ENCODE measurements at places on chromosomes 16 and 17.

DNA sequence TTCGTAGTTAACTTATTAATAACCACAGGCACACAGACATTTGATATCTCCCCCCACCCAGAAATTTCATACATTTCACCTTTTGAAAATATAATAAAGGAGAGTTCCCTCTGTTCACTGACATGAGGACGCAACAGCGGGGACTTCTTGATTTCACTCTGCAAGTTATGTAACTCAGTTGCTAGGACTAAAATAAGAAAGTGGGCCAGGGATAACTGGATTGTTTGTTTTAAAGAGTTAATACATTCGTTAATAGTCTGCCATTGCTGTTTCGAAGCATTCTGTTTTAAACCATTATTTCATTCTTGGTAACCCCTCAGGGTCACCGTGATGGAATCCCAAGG, 1.2 kb downstream of the RHOT1 start:
- no peak for DNase-seq

GRCh38 chr17:78828470-78829185, 12.0 kb downstream of the USP36 start:
- DNase-seq, result no peak

GRCh38 chr16:27650073-27650701, 100.2 kb downstream of the KATNIP start:
- no peak for DNase-seq

GRCh38 chr16:81531419-81531821, 86.8 kb downstream of the CMIP start:
- DNase-seq, result no peak

GRCh38 chr16:89143201-89143741, 28.3 kb upstream of the CDH15 start:
- DNase-seq, result no peak

DNA sequence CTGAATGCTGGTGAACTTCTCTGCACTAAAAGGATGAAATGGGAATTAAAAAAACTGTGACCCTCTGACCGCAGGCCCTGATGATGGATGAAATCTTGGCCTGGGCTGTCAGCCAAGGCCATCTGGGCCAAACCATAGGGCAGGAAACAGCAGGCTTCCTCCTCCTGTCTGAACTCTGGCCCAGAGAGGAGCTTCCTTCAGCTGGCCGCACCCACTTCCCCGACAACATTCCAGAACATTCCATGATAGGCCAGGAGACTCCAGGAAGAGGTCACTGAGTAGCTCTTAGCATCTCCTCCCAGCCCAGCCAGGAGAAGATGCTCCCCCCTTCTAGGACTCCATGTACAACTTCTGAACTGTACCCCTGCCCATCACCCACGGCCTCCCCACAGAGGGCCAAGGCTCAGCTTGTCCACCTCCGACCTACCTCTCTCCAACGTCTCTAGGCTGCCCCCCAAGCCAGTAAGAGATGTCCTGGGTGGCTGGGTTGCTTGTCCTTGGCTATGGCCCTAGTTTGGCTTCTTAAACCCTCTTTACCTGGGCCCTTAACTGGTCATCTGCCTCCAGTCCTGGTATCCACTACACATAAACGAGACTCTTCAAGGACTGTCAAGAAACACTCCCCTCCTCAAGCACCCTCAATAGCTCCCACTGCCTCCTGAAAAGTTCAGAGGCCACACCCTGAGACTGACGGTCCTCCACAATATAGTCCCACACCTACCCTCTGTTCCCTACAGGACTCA, 1.7 kb downstream of the RPH3AL start:
- peak; percentile 45 for DNase-seq

GRCh38 chr16:50664270-50664669, 16.8 kb downstream of the SNX20 start:
- no peak for DNase-seq

GRCh38 chr16:50188619-50189136, 35.6 kb downstream of the TENT4B start:
- no peak for DNase-seq

GRCh38 chr17:50890675-50891516, 24.7 kb upstream of the TOB1 start:
- no peak for DNase-seq

DNA sequence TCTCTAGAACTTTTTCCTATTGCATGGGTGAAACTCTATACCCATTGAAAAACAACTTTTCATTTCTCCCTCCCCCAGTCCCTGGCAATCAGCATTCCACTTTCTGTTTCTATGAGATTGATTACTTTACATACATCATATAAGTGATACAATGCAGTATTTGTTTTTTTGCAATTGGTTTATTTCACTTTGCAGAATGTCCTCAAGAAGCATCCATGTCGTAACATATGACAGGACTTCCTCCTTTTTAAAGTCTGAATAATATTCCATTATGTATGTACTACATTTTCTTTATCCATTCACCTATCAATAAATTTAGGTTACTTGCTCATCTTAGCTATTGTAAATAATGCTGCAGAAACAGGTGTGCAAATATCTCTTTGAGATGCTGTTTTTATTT, 8.8 kb downstream of the IL21R start:
- DNase-seq, result no peak

GRCh38 chr16:84347161-84347560, 21.2 kb upstream of the ATP2C2 start:
- no peak for DNase-seq

DNA sequence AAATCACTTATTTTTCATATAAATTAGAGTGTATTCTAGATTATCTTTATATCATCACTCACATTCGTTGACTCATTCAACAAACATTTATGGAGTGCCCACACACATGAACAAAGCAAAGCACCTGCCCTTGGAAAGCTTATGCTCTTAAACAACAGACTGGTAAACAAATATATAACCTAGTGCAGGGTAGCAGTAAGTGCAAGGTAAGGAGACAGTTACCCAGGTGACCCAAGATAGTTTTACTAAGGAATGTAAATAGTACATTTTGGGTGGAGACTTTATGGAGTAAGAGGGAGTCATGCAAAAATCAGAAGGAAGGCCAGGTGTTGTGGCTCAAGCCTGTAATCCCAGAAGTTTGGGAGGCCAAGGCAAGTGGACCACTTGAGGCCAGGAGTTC, 40.4 kb upstream of the HELZ start:
- DNase-seq, result no peak

GRCh38 chr17:82052638-82053059, 951 bp downstream of the GPS1 start:
- DNase-seq, result no peak

DNA sequence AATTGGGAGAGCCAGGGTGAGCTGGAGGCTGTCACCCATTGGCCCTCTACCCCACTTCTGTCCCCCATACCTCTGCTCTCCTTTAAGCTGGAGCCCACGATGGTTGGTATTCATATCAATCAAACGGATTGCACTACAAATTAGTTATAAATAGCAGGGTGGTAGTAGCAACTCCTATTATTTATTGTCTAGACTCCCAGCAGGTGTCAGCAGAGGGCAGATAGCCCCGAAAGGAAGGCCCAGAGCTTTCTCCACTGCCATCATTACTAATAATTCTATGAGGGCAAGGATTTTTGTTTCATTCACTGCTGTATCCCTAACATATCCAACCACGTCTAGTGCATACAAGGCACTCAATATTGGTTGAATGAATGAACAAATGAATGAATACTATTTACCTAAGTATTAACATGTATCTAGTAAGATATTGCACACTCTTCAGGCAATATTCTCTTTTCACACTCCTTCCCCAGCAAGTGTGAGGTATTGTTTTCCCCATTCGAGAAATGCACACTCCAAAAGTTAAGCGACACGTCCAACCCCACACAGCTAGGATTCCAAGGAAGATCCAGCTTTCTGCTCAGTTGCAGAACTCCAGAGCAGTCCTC, 6.3 kb downstream of the C17orf50 start:
- DNase-seq, result no peak

DNA sequence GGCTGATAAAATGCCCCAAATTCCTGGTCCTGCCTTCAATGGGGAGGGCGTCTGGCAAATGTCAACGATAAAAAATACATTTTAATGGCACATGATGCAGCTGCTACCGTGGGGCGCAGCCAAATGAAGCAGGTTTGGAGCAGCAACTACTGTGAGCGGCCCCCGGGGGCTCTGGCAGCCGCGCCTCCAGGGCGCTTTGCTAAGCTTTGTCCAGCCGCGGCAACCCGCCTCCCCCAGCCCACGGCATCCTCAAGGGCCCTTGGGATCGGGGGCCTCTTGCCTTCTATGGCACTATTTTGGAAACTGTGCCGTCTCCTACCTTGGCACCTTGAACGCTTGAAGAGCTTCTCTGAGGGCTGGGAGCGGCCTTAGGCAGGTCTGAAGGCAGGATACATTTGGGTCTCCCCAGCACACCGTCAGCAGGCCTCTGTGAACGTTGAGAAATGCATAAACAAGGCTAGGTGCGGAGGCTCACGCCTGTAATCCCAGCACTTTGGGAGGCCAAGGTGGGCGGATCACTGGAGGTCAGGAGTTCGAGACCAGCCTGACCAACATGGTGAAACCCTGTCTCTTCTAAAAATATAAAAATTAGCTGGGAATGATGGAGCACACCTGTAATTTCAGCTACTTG, 25.1 kb downstream of the TBX4 start:
- DNase-seq, result no peak

GRCh38 chr16:72588551-72588950, 416.6 kb upstream of the PMFBP1 start:
- no peak for DNase-seq

- DNase-seq, result no peak
Observed at GRCh38 chr17:77498791-77499698, 358.3 kb downstream of the SEC14L1 start.

DNA sequence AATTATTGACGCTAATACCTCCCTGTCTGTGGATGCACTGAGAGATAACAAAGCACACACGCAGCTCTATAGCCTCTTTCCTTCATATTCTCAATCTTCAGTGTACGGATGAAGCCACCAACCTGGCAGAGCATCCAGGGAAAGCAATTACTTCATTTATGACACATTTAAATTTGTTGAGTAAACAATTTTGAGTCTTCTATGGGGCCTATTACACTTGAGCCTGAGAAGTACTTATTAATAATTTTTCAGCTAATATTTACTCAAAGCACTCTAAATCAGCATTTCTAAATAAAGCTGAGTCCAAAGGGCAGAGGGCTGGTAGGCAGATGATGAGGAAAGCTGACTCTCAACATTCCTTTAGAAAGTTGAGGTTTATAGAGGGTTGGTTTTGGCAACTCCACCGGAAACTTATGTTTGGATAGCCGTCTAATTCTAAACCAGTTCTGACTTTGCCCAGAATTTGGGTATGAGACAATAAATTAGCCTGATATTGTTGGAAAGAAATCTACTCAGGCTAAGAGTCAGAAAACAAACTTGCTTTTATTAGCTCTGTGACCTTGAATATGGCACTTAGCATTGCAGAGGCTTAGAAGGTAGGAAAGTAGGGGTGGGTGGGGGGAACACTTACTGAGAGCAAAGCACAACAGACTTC, 643.5 kb downstream of the CDH11 start:
- DNase-seq, result no peak

GRCh38 chr17:10368561-10368960, 4.2 kb downstream of the MYH13 start:
- DNase-seq, result no peak

DNA sequence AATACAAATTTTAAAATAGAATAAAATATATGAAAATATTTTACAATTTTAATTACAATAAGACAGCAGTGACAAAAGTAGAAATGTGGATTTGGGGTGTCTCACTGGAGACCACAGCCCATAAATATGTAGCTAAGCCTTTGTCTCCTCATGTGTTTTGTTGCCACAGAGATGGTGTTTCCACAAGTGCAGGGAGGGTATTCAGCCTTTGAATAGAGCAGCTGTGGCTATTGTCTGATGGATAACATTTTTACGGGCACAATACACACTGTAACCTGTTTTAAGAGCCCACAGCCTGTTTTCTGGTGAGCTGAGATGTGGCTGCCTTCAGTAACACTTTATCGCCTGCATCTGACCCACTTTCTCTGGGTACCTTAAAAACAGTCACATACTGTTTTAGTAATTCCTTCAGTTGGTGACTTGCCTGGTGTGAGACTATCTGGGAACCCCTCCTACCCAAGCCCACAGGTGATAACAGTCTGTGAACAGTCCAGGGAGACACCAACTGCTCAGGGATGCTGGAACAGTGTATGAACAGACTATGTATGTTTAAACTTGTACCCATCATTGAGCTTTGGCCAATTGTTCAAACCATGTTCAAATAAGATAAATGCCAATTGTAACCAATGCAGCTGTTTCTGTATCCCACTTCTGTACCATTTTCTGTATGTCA, 7.8 kb upstream of the AHSP start:
- DNase-seq, result no peak

DNA sequence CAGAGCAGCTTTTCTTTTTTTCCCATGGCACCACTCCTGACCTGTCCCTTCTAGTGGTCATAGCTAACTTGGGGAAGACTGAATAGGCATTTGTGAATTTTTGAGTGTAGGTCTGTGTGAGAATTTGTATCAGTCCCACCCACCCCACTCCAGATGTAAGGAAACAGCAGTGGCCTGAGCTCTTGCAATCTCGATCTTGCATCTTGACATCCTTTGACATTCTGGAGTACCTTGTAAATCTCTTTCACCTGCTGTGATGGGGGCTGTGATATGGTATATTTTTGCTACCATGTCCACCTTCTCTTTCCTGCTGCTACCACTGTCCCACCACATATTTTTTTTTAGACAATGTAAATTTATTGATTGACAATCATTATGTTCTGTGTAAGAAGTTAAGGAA, 289.3 kb downstream of the MAP2K6 start:
- DNase-seq, result no peak

DNA sequence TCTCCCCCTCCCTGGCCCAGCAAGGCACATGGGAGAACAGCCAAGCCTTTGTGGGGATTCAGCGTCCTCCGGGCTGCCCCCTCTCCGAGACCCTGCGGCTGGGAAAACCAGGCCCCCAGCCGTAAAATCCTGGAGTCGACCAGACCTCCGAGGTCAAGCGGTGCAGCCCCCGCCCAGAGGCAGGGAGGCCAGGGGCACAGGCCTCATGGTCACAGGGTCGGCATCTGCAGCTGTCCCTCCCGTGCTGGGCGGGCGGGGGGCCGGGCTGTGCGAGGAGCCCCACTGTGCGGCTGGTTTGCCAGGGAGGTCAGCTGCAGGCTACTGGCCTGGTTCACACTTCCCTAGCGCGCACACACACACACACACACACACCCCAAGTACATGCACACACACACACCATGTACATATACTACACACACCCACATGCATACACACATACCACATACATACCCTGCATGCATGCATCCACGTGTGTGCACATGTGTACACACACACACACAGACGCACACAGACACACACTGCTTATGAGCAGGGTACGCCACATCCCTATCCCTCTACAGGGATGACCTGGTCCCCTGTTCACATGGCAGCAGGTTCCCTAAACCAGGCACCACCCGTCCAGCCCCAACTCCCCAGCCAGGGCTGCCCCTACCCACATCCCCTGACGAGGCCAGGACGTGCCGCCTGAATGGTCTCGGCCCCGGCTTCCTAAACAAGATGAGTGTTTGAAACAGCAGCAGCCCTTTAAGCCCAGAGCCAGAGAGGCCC, 108.9 kb upstream of the CIBAR2 start:
- no peak for DNase-seq

DNA sequence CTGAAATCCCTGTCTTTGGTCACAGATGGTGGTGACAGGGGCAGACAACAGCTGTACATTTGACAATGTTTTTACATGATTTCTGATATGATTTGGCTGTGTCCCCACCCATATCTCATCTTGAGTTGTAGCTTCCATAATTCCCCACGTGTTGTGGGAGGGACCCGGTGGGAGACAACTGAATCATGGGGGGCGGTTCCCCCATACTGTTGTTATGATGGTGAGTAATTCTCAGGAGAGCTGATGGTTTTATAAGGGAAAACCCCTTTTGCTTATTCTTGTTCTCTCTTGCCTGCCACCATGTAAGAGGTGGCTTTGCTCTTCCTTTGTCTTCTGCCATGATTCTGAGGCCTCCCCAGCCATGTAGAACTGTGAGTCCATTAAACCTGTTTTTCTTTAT, 353.9 kb downstream of the CPPED1 start:
- DNase-seq, result no peak
